ENCODE measurements at places on chromosomes 3 and 15.
A peak's percentile ranks its signal among the peaks of the same experiment; 100 is the strongest.

DNA sequence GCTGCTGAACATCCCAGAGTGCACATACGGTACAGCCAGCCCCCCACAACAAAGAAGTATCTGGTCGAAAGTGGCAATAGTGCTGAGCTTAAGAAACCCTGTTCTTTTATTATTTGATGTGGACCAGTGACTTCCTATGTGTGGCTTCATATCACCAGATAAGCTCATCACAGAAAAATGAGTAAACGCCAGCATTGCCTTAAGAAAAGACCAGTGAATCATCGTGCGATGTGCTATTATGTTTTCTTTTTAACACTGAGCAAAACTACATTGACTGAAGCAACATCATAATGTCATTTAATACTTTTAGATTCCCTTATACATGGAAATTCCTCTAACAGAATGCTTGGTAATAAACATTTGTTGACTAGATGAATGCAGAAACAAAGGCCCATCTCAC, 45.2 kb upstream of the ARRDC4 start:
- no peak for DNase-seq

DNA sequence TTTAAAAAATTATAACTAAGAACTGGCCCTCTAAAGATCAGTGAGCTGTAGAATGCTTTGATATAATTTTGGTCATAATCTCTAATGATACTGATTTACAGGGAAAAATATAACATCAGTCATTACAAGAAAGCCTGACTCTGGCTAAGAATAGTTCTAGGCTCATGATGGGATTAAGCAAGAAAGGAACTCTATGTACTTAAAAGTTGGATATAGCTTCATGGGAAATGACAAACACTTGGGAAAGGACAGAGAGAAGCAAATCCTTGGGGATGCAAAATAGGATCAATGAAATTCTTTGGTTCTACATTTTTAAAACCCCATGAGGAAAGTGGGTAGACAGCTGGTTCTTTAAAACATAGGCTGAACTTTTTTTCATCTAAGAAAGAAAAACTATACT, 472.7 kb upstream of the NR2F2 start:
- no peak for DNase-seq

- DNase-seq = no peak
These were observed 103.7 kb upstream of the LMOD3 start for GRCh38 chr3:69226071-69226470.

- no peak for DNase-seq
These were observed 1.5 kb downstream of the TMOD2 start for GRCh38 chr15:51752888-51753287.

GRCh38 chr3:66991459-66991858, 6.6 kb upstream of the KBTBD8 start:
- no peak for DNase-seq

DNA sequence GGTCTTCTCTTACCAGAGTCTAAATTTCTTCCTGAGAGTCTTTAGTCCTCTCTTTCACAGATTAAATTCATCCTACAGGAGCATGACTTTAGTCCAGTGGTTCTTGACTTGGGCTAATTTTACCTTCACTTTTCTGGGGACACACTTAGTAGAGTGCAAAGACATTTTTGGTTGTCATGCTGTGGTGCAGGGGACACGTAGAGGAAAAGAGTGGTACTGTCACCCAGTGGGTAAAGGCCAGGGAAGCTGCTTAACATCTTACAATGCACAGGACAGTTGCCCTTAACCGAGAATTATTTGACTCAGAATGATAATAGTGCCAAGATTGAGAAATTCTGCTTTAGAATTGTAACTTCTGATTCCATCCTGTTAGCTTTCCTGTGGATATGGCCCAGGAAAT, 772.5 kb upstream of the GRM7 start:
- no peak for DNase-seq

GRCh38 chr3:185781759-185782158, 43.1 kb downstream of the IGF2BP2 start:
- DNase-seq = no peak

DNA sequence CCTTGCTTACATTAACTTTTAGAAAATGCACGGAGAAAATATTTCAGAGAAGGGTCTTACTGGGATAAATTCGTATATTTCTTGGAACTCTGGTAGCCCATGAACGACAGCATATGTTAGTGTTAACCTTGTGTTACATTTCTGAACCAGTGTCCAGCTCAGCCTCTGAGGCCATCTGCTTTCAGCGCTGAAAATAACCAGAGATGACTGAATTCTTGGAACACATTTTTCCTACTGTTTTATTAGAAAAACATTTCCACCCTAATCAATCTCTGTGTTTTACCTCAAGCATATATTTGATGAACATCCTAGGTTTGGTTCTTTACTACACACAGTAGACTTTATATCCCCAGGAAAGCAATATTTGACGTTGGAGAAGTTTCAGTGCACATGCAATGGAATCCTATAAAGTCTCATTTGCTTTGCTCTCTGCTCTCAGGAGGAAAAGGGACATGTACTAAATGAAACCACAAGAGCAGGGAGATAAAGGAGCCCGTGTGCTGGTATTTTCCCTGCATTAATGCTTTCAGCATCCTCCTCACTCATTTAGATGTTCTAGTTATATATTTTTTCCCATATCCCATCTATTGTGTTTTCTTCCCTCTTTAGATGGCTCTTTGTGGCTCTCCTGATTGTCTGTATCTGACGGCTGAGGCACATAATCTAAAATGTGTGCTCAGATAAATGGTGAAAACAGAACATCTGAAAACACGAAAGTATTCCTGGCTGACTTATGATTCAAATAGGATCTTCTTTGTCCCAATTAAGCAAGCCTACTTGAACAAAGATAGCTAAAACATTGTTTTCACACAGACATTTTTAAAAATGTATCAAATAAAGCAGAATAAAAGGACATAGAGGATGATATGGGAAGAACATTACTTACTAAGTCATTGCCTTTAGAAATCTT, 151.7 kb upstream of the KCNMB2 start:
- peak; percentile 9 for DNase-seq

DNA sequence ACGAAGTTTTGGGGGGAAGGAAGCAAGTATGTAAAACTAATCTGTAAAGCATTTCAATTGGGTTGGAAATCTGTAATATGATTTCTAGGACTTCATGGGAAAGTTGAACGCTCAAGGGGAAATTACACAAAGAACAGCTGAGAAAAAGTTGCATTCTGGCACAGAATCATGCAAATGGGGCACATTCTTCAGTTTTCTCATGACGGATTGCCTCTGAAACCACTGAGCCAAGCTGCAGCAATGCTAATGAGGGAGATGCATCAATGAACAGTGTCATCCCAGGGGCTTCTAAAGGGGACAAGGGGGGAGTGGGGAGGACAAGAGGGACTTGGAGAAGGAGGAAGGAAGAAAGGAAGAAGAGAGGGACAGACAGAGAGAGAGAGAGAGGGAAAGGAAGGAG, 291.4 kb upstream of the ATP11B start:
- DNase-seq = no peak

DNA sequence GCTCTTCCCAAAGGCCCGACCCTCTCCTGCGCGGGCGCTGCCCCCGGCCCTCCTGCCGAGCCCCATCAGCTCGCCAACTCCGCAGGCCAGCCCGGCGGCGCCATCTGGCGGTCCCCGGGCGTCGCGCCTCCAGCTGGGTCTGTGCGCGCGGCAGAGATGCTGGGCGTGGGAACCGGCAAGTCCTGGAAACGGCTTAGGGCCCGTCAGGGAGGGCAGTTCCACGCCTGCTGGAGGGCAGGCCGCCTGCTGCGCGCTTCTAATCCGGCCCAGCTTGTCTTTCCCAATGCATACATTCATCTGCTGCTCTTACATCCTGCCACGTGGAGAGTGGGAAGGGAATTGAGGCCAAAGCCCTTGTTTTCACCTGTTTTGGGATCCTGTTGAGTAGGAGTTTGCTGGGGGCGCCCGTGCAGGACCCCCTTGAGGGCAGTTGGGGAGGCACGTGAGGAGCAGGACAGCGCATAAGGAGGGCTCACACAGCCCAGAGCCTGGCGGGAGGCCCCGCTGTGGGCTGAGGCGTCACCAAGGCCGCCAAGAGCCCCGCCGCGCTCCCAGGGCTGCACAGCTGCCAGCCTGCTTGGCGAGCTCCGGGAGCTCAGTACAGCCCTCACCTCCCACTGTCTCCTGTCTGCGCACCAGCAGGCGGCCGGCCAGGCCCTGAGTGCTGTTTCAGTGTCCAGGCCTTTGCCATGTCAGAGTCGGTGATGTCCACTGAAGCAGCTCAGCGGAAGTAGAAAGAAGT, 165.6 kb downstream of the NSMCE3 start:
- DNase-seq = peak; percentile 70

- DNase-seq = no peak
These were observed 657.8 kb downstream of the MCTP2 start for GRCh38 chr15:94889153-94889552.

- no peak for DNase-seq
These were observed 21.1 kb upstream of the SKOR1 start for GRCh38 chr15:67803996-67804843.

DNA sequence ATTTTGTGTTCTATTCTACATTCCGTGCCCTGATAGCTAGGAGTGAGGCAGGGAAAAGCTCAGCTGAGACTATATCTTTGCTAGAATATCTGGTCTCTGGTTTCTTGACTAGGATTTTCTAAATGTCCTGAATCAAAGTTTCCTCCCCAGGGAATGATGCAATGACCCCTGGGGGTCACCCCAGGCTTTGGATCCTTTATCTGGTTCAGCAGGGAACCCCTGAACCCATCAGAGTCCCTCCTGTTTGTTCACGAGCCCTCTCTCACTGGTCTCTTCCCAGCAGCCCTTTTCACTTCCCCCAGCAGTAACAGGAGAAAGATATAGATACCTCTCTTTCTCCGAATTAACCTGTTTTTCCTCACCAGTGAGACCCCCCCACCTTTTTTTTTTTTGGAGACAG, 14.3 kb downstream of the TM2D3 start:
- DNase-seq = no peak

DNA sequence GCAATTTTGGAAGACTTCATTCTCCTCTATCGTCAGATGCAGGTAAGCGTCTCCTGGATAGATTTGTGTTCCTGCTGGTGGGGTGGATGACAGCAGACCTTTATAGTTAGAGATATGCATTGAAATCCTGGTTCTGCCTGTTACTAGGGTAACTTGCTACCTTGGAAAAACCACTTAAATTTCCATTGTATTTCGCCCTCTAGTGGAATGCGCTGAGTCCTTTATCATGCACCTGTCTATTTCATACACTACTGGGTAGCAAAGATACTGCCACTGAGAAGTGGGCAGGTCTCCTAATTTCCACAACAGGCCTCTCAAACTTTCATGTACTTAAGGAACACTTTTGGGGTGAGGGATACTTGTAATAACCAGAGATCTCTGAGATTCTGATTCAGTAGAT, 209.5 kb upstream of the SUCLG2 start:
- DNase-seq = no peak

DNA sequence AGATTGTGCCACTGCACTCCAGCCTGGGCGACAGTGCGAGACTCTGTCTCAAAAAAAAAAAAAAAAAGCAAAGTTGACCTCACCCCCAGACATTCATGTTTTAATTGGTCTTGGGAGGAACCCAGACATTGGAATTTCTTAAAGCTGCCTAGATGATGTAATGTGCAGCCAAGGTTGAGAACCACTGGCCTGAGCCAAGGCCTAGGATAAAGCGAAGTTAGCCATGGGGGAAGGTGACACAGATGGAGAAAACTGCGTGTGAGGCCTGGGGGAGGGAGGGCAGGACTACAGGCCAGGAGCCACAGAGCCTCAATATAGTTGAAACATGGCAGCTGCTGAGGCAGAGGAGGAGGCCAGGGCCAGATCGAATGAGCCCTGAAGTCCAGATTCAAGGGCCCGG, 21.0 kb downstream of the GLB1 start:
- DNase-seq = no peak

DNA sequence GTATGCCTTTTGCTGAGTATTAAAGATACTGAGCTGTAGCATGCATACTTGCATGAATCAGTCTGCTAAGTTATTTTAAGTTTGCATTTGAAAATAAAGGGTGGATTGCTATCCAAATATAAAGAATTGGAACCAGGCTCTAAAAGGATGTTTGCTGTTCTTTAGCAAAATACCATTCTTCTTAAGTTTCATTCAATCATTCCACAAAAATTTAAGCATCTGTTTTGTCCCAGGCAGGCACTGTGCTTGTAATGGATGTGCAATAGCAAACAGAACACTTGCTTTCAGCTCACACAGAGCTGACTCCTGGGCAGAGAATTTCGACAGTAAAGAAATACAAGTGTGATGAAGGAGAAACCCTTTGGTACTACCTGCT, 151.1 kb downstream of the PGPEP1L start:
- no peak for DNase-seq

DNA sequence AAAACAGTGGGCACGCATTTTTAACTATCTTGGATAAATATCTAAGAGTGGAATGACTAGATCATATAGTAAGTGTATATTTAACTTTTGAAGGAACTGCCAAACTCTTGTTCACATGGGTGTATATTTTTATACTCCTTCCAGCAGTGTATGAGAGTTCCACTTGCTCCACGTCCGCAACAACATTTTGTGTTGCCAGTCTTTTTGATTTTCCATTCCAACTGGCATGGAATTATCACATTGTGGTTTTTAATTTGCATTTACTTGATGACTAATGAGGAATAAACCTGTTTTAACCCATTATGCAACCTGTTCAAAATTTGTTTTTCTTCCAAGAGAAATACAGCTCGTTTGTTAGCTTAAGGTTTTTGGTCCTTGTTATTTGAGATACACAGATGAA, 51.6 kb downstream of the ZNF621 start:
- DNase-seq = no peak

GRCh38 chr15:23467110-23467600, 20.1 kb upstream of the GOLGA6L2 start:
- DNase-seq = no peak

- no peak for DNase-seq
These were observed 4.1 kb downstream of the CEMIP start for GRCh38 chr15:80783260-80783659.

DNA sequence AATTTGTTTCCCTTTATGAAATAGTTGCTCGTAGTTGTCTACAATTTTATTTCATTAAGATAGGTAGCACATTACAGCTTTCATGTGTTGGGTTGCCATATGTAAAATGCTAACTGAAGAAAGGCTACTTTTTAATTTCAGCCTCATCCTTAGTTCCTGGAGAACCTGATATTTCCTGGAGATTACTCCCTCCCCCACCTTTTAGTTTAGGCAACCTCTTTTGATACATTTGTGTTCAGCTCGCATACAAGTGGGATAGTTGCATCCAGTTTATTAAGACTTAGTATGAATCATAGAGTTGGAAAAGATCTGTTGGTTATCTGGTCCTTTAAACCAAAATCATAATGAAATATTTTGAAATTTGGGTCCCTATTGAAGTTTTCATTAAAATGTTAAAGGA, 6.0 kb downstream of the SETD5 start:
- no peak for DNase-seq

DNA sequence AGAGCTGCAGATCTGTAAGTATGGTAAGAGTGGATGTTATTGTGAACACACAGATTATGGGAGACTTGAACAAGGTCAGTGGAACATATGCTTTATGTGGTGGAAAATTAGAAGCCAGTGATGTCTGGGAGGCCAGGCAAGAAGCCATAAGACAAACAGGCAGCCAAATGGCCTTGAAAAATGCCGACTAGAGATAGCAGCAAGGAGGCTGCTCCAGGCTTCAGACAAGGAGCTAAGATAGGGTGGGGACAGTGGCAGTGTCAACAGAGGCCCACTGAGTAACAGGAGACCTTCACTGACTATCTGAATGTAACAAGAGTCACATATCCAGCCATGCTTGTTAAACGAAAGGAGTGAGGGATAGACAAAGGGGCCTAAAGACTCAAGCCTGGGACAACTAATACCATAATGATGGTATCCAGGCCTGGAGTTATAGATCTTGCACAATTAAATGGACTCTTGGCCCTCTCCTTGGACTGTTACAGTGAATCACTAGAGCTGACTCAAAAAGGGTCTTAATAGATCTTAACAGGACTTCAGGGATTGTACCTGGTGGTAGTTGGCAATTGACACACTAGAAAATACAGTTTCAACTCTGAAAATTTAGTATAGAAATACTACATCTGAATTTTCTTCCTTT, 50.6 kb downstream of the CFAP20DC start:
- no peak for DNase-seq

Data from putamen (tissue), 1 donor.